ENCODE measurements at places on chromosomes 7 and 10.

GRCh38 chr7:34091321-34091917, 186.1 kb downstream of the BMPER start:
- peaks cover 3% of the 10 kb centered on the region for H3K27me3 ChIP-seq
- H3K27ac ChIP-seq: no peak overlapping the region
- DNase-seq: peak; percentile 14
- H3K4me3 ChIP-seq: no peak overlapping the region

DNA sequence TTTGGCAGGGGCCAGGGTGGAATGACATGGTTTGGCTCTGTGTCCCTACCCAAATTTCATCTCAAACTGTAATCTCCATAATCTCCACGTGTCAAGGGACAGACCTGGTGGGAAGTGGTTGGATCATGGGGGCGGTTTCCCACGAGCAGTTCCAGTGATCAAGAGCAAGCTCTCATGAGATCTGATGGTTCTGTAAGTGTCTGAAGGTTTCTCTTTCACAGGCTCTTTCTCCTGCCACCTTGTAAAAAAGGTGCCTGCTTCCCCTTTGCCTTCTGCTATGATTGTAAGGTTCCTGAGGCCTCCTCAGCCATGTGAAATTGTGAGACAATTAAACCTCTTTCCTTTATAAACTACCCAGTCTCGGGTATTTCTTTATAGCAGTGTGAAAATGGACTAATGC, 188.3 kb downstream of the CHCHD3 start:
- no peaks in the 10 kb centered on the region for H3K27me3 ChIP-seq
- no peak for DNase-seq
- peaks cover 3% of the 10 kb centered on the region for H3K36me3 ChIP-seq
- no peaks in the 10 kb centered on the region for H3K4me1 ChIP-seq
- H3K27ac ChIP-seq: no peak overlapping the region

- no peaks in the 10 kb centered on the region for H3K4me1 ChIP-seq
- peaks cover 10% of the 10 kb centered on the region for H3K36me3 ChIP-seq
- DNase-seq: no peak
- no peak overlapping the region for H3K27ac ChIP-seq
These were observed 120.2 kb upstream of the ODAD2 start for GRCh38 chr10:28118985-28119628.

- H3K4me3 ChIP-seq: no peak overlapping the region
- peaks cover 14% of the 10 kb centered on the region for H3K27me3 ChIP-seq
- no peak for DNase-seq
These were observed 72.5 kb upstream of the NKX6-2 start for GRCh38 chr10:132858121-132859081.

- no peak overlapping the region for H3K4me3 ChIP-seq
- H3K27me3 ChIP-seq: no peaks in the 10 kb centered on the region
- H3K27ac ChIP-seq: no peak overlapping the region
- H3K36me3 ChIP-seq: no peaks in the 10 kb centered on the region
These were observed 6.6 kb downstream of the LEP start for GRCh38 chr7:128247640-128248194.

DNA sequence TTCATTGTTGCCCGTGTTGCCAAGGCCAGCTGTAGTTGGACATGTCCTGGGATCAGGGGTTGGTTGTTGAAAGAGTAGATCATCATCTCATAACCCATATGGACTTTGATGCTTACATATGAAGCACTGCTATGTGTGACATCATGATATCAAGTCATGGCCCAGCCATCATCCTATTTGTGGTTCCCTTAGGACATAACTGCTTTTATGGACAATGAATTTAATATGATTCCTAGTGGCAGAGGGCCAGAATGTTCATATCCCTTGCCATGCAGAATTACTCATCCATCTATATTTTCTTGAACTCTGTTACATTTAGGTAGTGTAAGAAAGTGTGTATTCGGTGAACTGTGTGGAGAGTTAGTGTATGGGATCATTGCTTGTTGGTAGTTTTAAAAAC, 343.9 kb upstream of the LRGUK start:
- DNase-seq: no peak
- H3K27ac ChIP-seq: no peak overlapping the region
- H3K27me3 ChIP-seq: no peaks in the 10 kb centered on the region
- H3K4me1 ChIP-seq: no peaks in the 10 kb centered on the region
- no peaks in the 10 kb centered on the region for H3K36me3 ChIP-seq
- H3K4me3 ChIP-seq: no peak overlapping the region

DNA sequence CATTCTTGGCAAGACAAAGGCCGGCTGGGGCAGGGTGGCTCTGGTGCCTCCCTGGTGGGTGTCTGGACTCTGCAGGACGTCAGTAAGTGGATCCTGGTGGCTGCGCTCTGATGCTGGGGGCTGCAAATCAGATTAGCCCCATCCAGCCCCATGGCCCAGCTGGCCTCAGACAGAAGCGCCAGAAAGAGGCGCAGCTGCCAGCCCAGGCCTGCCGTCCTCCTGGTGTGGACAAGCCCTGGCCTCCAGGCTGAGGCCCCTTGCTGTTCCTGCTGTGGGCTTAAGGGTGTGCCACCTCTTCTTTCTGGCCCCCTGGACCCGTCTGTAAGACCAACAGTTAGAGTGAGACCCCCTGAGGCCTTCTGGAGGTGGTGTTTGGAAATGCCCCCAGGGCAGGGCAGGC, 5.9 kb upstream of the LFNG start:
- no peak overlapping the region for H3K4me3 ChIP-seq
- no peak overlapping the region for H3K27ac ChIP-seq
- no peak for DNase-seq
- peaks cover 64% of the 10 kb centered on the region for H3K4me1 ChIP-seq
- H3K36me3 ChIP-seq: no peaks in the 10 kb centered on the region

DNA sequence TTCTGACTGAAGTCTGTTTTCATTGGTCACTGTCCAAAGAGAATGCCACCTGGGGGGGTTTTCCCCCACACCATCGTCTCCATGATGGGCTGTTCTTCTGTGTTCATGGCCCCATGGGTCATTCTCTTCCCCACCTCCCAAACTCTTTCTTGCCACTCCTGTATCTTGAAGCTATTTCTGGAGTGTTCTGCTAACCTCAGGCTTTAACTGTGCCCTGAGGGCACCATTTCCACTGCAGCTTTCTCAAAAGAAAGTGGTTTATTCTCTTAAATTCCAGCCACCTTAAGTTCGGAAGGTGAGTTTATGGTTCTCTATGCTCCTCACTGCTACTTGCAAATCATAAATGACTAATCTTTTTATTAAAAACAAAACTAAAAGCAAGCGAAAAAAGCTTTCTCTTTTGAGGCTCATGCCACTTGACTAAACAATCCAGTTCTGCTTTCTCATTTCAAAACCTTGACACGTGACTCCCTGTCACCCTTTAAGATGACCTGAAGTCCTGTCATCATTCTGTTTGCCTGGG, 7.4 kb upstream of the APBB1IP start:
- no peaks in the 10 kb centered on the region for H3K36me3 ChIP-seq
- no peak overlapping the region for H3K4me3 ChIP-seq
- H3K4me1 ChIP-seq: peaks cover 23% of the 10 kb centered on the region
- DNase-seq: peak; percentile 93
- no peak overlapping the region for H3K27ac ChIP-seq
- H3K27me3 ChIP-seq: no peaks in the 10 kb centered on the region

- no peak for DNase-seq
- H3K4me1 ChIP-seq: no peaks in the 10 kb centered on the region
- no peaks in the 10 kb centered on the region for H3K36me3 ChIP-seq
- no peak overlapping the region for H3K27ac ChIP-seq
These were observed 464.0 kb downstream of the INHBA start for GRCh38 chr7:41238851-41239331.

DNA sequence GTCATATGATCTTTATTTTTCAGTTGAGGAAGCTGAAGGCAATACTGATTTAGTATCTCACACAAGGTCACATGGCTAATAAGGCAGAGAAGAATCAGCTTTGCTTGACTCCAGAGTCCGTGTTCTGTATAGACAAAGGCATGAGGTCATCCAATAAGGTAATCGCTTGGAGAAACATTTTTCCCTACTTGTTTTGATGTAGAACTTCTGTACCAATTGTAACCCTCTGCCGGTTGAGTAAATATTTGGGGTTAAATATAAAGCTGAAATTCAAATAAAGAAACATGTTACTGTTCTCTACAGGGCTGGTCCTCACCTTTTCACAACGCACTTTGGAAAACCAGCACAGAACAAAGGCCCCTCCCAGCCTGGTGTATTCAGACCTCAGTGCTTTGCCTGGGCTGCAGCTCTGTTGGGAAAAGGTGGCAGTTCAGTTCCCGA, 83.0 kb upstream of the INSYN2A start:
- no peaks in the 10 kb centered on the region for H3K27me3 ChIP-seq
- no peak overlapping the region for H3K27ac ChIP-seq
- no peak for DNase-seq
- no peaks in the 10 kb centered on the region for H3K36me3 ChIP-seq
- H3K4me1 ChIP-seq: no peaks in the 10 kb centered on the region

DNA sequence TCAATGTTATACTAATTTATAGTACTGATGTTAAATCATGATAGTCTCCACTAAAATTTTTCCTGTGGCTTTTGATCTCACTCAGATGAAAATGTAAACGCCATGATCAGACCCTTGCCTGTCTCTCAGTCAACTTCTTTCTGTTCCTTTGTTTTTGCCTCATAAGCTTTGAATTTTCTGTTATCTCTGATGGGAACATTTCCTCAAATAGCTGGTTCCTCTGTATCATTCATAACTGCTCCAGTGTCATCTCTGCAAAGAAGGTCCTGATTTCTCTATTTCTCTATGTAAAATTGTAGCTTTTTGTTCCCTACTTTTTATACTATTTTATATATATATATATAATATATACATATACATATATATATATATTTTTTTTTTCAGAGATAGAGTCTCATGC, 67.5 kb downstream of the GPR141 start:
- H3K27me3 ChIP-seq: no peaks in the 10 kb centered on the region
- DNase-seq: peak; percentile 45
- no peak overlapping the region for H3K27ac ChIP-seq
- no peaks in the 10 kb centered on the region for H3K36me3 ChIP-seq

GRCh38 chr7:45885264-45885882, 2.9 kb upstream of the IGFBP1 start:
- no peak overlapping the region for H3K27ac ChIP-seq
- H3K36me3 ChIP-seq: no peaks in the 10 kb centered on the region
- no peak for DNase-seq
- H3K4me3 ChIP-seq: no peak overlapping the region

Data from common myeloid progenitor, CD34-positive (primary cell).